ENCODE measurements at places on chromosomes 12 and 14.

DNA sequence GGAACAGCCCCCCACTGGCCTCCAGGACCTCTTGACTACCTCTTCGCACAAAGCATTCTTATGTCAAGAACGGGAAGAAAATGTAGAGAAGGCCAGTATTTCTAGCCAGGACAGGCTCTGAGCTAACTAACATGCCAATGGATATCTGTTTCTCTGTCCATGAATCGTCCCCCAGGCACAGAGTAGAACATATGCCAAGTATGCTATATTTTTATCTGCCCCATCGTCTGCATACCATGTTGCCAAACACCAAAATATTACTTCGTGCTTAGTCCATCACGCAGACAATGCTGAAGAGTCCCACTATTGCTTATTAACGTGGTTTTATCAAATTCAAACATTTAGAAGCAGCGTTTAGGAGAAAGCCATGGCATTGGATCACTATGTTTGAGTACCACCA is 151.4 kb upstream of the CPSF6 start:
- DNase-seq: no peak

DNA sequence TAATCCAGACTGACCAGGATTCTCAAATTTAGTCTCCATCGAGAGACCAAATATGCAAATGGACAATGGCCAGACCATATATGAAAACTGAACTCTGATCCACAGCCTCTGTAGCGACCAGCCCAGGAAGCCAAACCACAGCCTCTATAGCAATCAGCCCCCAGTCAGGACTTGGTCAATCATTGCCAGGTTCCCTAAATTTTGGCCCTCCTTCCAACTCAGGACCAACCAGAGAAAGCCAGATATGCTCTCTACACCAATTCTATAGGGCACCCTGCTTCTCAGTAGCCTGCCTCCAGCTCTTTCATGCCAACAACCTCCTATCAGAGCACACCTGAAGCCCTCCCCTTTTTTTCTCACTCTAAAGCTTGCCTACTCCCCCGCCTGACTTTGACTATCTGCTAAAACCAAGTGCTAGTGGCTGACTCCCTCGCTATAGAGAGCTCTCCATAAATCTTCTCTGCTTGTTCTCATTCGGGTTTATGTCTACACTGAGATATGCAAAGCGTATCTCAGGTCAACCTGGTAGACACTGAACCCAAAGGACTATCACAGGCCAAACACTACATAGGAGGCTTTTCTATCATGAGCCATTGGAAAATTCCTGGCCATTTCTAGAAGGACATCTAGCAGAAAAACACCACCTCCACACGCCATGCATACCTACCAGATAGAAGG is 110.5 kb upstream of the FUT8 start:
- DNase-seq: no peak

GRCh38 chr12:16437926-16438325 is 90.5 kb downstream of the MGST1 start:
- no peak for DNase-seq

GRCh38 chr14:102196039-102196901 is 56.6 kb downstream of the WDR20 start:
- no peak for DNase-seq

DNA sequence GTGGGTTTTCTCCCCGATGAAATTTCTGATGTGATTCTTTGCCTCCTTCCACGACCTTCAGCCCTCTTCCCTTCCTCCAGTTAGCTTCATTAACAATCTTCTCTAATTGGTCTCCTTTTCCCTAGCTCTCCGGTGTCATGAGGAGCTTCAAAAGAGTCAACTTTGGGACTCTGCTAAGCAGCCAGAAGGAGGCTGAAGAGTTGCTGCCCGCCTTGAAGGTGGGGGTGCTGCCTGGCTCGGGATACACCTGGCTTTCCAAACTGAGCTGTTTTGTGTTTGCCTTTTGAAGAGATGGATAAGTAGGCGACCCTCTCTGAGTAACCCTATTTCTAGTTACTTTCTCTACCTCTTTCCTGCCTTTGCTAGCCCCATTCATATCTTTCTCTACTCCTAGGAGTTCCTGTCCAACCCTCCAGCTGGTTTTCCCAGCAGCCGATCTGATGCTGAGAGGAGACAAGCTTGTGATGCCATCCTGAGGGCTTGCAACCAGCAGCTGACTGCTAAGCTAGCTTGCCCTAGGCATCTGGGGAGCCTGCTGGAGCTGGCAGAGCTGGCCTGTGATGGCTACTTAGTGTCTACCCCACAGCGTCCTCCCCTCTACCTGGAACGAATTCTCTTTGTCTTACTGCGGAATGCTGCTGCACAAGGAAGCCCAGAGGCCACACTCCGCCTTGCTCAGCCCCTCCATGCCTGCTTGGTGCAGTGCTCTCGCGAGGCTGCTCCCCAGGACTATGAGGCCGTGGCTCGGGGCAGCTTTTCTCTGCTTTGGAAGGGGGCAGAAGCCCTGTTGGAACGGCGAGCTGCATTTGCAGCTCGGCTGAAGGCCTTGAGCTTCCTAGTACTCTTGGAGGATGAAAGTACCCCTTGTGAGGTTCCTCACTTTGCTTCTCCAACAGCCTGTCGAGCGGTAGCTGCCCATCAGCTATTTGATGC is 797 bp downstream of the ESPL1 start:
- DNase-seq: no peak

GRCh38 chr14:76430017-76430416 is 54.1 kb downstream of the ESRRB start:
- DNase-seq: no peak

GRCh38 chr12:83690465-83690864 is 1003.8 kb downstream of the TMTC2 start:
- no peak for DNase-seq

GRCh38 chr12:126936181-126936851 is 1330.7 kb upstream of the TMEM132C start:
- DNase-seq: no peak
